Peyer's patch (tissue), 4 donors: ENCODE measurements at places on chromosomes 5 and 9.

DNA sequence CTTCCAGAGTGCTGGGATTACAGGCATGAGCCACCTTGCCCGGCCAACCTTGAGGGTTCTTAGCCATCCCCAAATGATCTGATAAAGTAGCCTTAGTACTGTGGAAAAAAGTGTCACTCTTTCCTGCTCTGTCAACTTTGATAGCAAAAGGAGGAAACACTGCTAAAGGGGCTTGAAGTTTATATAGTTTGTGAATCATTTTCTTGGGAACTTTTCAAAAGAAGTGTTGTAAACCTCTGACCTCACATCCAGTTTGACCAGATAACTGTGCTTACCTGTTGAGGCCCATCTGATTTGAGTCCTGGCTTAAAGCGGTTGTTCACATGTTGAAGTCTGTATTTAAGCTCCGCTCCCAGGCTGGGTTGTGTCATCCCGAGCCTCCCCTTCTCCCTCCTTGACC is 303.3 kb downstream of the DOCK8 start:
- no peak for DNase-seq

GRCh38 chr9:134061688-134062371 is 6.0 kb downstream of the BRD3 start:
- DNase-seq, result no peak

DNA sequence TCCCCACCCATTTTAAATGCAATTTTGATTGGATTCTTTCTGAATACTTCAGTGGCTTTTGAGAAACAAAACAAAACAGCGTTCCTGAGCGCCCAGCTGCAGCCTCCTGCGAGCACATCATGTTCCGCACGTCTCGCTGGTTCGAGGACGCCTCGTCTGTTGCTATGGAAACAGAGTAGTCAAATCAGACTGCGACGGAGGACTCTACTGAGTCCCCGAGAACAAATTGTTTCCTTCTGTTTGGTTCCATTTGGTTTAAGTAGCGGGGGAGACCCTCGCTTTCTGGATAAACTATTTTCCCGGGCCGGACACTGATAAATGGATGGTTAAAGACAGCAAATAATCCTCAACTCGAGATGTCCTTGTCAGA is 69.0 kb downstream of the SLC28A3 start:
- peak; percentile 85 for DNase-seq

- DNase-seq, result no peak
Measured at GRCh38 chr9:116182876-116183275, 29.3 kb downstream of the PAPPA start.

- DNase-seq, result no peak
Measured at GRCh38 chr5:176134529-176135223, 103.5 kb upstream of the SIMC1 start.

DNA sequence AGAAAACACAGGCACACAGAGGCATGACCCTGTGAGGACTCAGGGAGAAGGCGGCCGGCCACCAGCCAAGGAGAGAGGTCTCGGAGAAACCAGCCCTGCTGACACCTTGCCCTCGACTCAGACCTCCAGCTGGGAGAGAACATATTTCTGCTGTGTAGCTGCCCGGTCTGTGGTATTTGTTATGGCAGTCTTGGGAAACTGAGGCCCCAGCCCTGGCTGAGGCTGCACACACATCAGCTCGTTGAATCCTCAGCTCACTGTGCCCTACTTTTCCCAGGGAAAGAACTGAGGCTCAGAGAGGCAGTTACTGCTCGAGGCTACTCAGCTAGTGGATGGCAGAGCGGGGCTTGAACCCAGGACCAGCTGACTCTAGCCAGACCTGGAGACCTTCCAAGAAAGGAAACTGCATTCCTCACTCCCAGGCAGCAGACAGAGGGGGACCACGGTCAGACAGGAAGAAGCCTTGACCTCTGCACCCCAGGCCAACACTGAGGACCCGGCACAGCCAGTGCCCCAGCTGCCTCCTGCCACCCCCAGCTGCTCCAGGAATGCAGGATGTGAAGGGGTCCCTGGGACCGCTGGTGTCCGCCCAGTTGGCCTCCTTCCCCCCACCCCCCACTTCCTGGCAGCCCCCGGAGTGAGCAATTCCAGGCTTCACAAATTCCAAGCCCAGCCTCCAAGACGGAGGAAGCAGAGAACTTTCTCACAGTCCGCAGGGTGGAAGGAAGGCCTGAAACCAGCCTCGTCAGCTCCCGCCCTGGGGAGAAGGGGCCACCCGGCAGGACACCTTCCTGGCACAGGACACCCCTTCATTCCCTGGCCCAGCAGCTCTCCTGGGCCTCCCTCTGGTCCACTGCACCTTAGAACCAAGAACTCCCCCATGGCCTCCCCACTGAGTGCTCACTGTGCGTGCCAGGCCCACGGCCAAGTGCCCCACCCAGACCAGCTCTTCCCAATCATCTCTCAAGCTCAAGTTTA is 69.9 kb downstream of the LRSAM1 start:
- no peak for DNase-seq

DNA sequence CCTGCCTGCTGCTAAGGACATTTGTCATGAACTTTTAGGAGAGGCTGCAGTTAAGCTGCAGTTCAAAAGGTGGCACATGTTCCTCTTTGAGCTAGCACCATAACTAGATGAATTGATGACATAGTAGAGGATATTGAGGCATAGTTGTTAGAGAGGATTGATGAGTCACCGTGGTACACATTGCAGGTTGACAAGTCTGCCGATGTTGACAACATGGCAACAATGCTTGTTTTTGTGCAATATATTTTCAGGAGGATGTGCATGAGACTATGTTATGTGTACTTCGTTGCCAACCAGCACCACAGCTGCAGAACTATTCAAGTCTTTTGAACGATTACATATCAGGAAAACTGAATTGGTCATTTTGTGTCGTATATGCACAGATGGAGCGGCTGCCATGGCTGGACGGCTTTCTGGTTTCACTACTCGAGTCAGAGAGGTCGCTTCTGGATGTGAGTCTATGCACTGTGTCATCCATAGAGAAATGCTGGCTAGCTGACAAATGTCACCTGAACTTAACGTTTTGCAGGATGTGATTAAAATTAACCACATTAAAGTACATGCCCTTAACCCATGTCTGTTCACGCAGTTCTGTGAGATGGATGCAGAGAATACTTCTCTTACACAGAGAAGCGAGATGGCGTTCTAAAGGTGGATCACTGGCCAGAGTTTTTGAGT is 24.2 kb downstream of the ANP32B start:
- no peak for DNase-seq

DNA sequence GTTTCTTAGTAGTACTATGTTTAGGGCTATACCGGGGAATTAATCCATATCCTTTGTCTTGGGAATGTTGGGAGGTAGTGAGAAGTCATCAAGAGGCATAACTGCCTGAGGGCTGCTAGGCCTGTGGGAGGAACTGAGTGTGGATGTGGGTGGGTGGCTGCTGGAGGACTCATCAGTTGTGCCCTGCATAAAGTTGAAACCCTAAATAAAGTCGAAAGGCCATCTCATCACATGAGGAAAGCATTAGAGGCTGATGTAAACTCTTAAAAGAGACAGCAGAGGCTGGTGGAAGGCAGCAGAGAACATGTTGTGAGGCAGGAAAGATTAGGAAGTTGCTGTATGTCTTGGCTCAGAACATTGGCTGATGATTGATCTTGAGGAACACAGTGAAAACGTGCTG is 143.8 kb downstream of the MAST4 start:
- DNase-seq, result no peak

DNA sequence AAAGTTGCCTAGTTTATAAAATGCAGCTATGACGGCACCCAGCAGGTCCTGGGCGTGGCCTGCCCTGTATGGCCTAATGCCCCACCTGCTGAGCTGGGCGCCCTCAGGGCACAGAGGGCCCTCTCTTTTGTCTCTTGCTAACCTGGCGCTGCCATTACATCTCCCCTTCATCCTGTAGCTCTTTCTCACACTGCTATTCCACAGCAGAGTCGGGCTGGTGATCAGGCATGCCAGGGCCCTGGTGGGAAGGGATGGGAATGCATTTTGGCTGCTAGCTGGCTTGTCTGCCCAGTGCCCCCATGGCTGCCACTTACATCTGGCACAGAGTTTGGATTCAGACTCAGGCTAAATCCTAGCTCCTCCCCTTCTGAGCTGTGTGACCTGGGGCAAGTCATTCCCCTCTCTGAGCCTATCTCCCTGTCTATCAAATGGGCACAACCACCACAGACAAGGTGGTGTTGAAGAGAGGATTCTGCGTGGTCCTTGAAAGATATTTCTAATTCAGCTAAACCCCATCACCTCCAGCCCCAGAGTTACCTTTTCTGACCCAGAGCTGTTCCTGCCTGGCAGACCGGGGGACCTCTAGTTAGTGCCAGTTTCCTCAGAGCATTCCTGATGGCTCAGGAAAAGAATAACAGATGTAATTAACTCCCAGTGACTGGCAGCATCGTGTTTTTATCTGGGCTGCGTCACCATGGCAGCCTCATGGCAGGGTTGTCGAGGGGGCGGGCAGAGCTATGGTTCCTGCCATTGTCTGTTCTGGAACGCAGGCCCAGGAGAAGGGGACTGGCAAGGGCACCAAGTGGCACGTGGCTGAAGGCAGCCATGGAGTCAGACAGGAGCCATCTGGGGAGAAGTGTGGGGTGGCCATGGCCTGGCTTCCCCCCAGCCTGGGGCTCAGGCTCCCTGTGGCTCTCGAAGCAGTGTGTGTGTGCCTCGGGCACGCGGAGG is 6.3 kb downstream of the PRR7 start:
- no peak for DNase-seq

GRCh38 chr9:134033516-134034214 is 8.4 kb downstream of the BRD3OS start:
- peak; percentile 45 for DNase-seq

- no peak for DNase-seq
Measured at GRCh38 chr5:10471677-10472076, 30.0 kb downstream of the ROPN1L start.

DNA sequence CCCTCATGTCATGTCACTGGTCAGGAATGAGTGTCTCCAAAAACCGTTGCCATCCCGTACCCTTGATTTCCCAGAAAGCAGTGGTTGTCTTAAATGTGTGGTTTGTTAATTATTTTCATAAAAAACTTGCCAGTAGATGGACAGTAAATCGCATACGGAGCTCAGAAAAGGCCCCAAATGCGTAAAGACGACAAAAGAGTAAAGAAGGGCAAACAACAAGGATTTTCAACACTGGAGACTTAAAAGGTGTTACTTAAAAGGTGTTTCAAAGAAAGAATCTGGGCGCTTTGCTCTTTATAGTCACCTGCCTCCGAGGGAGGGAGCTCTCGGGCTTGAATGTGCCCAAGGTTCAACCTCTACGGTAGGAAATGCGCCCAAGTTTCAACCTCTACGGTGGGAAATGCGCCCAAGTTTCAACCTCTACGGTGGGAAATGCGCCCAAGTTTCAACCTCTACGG is 734 bp downstream of the KIF27 start:
- peak; percentile 72 for DNase-seq

- no peak for DNase-seq
Measured at GRCh38 chr5:74040811-74041491, 415.0 kb downstream of the ARHGEF28 start.

DNA sequence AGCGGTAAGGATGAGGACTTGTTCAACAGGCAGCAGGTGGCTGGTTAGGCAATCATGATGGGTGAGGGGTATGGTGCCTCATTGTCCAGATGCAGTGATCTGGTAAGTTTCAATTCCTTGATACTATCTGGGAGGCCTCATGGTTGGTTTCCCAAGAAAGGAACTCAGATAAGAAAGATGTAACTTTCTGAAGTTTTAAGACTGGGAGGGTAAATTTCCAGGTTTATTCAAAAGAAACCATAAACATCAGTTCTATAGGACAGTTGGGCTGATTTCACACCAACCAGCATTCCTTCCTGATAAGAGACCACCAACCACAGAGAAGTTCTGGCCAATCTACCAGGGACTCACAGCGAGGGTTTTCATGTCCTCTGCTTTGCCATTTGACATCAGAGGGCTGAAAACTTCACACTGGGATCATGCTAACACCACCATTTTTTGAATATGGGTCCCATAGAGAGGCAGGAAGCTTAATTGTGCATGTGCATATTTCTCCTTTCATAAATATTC is 773 bp upstream of the AGGF1 start:
- no peak for DNase-seq

DNA sequence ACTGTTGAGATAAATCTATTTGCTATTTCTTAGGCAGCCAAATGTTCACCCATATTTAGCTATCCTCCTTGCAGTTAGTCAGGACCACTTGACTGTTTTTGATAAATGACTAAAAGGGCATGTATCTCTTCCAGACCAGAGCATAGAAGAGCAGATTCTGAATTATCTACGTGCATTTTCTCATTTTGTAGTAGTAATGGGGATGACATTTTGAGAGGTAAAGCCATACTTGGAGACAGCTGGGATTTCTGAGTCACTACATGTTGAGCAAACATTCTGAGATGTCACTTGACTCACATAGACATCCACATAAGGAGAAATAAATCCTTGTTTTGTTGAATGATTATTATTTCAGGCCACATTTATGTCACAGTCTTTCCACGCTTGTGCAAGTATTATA is 297.6 kb downstream of the CDH10 start:
- no peak for DNase-seq

DNA sequence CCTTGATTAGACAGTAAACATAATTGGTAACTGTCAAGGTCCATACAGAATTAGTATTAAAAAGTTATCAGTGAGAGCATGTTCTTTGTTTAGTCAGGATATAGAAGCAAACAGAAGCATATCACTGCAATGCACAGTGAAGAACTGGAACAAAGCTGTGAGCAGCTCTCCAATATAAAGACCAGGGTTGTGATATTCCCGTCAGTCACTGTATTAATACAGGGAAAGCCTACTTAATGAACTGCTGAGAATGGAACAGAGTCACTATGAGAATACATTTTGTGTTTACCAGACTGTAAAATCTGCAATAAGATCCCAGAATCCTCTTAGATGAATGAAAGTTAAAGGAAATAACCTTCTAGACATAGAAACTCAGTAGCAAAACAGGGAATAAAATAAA is 58.2 kb downstream of the EFNA5 start:
- no peak for DNase-seq

DNA sequence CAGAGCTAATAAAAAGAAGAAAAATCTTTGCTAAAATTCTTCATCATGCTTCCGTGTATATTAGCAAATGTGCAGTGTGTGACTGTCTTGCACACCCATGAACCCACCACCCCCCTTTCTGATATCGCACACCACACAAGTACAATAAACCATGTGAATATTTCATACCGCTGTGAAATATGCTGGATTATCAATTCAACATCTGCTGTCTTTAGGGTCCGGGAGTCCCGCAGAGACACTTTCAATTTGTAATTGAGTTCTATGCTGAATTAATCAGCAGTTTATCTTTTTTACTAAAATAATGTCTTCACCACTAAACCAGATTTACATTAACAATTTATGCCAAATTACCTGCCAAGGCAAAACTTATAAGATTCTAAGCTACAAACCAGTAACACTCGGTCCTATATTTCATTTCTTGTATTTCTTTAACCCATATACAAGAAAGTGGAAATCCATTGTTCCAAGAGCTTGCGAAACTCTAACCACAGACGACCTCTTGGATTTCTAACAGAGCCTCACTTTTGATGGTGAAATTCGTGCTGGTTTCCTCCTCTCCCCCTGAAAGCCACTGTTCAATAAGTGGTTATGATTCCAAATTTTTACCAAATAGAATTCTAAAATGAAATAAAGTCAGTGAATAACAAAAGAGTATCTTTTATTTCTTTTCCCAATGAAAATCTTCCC is 44.2 kb downstream of the PSMB7 start:
- no peak for DNase-seq
